ENCODE measurements at places on chromosomes 11 and 22.

GRCh38 chr22:36763576-36763975 is 12.3 kb downstream of the IFT27 start:
- DNase-seq, result no peak

DNA sequence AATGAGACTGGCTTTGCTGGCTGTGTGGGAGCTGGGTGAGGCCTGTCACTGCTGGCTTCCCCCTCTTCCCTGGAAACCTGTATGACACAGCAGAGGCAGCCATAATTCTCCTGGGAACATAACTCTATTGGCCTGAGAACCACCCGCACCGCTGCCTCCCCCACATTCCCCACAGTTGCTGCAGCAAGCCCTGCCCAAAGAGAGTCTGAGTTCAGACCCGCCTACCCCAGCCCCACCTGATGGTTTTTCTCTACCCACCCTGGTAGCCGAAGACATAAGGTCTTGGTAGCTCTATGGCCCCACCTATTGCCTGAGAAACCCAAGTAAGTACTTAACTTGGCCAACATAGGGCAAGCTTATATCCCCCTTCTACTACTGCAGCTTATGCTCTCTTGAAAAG is 174.8 kb downstream of the C11orf91 start:
- no peak for DNase-seq

- DNase-seq, result no peak
Measured at GRCh38 chr11:65454311-65454695, 31.7 kb downstream of the NEAT1 start.

- DNase-seq, result no peak
Measured at GRCh38 chr11:61059260-61059752, 43.0 kb upstream of the CD5 start.

- DNase-seq, result no peak
Measured at GRCh38 chr22:37905534-37906363, at the start of gene MICALL1. Gene MICALL1 (plus strand): TSS chr22:37906297. CDS start chr22:37906423, 126 bp downstream.

GRCh38 chr11:17383461-17383860 is 5.0 kb downstream of the KCNJ11 start:
- no peak for DNase-seq

Data from NCI-H2029 treated with DMSO at 0.1 percent for 48 hours (cell line).